HT-29 (cell line): ENCODE measurements at places on chromosomes 7 and 10.

DNA sequence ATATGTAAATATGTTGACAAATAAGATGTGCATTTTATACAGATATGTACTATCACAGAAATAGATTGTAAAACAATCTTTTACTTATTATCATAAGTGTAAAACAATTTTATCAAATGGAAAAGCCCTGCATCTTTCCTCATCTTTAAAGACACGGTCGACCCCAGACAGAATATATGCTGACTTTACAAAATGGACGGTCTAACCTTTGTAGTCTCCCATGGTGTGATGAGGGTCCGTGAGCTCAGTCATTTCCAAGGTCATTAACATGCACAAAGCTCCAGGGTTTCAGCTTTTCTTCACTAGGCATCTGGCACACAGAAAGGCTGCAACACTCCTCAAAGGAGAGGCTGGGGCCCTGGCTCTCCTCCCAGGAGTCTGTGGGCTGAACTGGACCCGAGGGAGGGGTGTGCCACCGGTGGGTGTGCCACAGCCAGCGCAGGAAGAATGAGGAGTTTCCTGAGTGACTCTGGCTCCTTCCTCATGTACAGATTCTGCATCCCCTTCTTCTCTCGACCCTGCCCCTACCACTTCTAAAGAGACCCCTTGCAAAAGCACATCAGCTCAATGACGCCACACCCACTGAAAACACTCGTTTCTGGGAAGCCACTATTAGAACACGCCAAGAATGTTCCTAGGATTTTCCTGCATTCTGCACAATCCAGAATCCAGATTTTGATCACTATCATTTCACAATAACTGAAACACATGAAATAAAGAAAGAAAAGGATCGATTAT is 26.2 kb upstream of the ABLIM1 start:
- DNase-seq = peak; percentile 38

- DNase-seq = no peak
Observed at GRCh38 chr10:38103756-38104155, 9.6 kb downstream of the ZNF37A start.

DNA sequence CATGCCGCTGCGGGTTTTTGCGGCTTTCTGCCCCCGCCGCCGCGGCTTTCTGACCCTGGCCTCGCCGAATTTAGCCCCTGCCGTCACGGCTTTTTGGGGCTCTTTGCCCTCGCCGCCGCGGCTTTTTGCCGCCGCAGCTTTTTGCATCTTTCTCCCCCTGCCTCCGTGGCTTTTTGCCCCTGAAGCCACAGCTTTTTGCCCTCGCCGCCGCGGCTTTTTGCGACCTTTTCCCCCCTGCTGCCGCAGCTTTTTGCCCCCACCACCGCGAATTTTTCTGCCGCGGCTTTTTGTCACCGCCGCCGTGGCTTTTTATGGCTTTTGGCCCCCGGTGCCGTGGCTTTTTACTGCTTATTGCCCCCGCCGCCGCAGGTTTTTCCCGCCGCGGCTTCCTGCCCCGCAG is 636.5 kb downstream of the ZNF716 start:
- no peak for DNase-seq

DNA sequence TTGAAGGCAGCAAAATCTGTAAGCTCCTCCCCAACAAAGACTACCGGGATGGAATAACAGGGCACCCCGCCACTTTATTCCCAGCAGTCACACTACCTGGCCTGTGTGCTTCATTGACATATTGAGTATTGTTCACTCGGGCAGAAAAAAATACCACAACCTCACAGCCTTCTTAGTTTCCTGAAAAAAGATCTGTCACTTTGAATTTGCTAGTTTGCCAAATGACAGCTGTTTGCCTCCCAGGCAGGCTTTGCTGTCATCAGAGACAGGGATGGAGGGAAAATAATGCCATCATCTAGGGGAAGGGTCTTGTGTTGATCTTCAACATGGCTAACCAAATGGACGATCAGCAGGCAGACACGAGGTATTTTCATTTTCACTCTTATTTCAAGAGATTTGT is 26.9 kb downstream of the BMPER start:
- no peak for DNase-seq

DNA sequence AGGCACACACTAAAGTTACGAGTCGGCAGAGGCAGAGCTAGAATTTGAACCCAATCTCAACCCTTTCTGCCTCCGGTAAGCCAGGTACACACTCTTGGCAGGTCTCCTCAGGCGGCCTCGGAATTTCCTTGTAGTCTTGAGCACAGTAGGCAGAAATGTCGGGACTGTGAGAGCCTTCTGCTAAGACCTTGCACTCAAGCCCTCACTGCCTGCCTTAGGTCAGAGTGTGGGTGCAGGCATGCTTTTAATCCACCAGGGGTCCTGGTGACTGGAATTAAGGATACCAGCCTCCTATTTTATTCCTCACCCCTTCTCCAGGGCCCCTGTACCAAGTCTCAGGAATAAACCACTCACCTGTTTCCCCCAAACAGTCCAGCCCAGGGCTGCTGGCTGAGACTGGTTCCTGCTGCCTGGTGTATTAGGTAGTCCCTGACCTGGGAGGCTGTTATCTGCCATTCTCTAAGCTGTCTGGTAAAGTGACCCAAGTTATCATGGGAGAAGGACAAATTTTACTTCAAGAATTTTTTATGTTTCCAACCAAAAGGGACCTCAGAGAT is 855 bp downstream of the ATP6V1F start:
- DNase-seq = peak; percentile 85

GRCh38 chr7:88927-89231 is 103.5 kb upstream of the FAM20C start:
- no peak for DNase-seq

DNA sequence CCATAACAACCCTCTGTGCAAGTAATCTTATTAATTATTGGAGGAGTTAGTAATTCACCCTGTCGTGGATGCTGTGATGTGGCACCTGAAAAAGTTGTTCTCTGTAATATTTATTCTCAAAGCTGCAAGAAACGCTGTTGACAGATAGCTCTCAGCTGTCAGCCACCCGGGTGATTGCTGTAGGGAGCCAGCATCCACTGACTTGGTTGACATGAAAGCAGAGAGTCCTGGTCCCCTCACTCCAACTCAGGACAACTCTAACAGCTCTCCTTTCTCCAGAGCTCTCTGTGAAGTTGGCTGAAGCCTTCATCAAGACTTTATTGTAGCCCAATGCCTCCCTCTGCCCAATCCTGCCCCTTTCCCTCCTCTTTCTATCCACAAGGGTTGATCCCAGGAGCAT is 98.0 kb downstream of the FAM107B start:
- DNase-seq = no peak
